Activated CD4-positive, alpha-beta T cell treated with anti-CD3 and anti-CD28 coated beads, Interleukin-2, amount 50 U/mL, for 1 hour (primary cell): ENCODE measurements at places on chromosomes 7 and 10.

DNA sequence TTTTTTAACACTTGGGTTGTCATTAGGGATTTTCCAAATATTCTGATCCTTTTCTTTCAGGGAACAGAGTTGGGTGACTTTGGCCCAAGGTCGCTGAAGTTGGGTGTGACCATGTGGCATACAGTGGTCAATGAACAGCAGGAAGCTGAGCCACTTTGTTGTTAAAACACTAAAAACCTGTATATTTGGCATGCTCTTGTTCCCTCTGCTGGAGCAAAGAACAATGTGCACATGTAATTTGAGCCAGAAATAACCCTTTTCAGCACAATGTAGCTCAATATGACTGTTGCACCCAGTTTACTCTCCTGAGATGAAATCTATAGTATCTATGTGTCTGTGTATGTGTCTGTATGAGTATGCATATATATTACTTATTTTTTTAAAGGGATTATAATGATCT, 74.9 kb downstream of the ADCYAP1R1 start:
- DNase-seq: no peak

DNA sequence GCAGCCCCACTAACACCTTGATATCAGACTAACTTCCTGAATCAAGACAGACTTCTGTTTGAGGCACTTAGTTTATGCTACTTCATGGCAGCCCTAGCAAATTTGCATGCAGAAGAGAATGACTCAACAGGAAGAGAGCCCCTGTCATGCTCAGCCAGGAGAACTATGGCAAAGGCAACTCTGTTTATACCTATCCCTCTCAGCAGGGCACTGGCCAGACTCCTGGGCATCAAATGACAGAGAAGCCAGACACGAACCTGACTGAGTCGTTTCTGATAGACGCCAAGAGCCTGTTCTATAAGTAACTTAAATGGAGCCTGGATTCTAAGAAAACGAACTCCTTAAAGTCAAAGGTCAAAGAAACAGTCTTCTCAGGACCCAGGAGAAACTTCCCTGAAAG, 50.9 kb upstream of the UNC5B start:
- no peak for DNase-seq

DNA sequence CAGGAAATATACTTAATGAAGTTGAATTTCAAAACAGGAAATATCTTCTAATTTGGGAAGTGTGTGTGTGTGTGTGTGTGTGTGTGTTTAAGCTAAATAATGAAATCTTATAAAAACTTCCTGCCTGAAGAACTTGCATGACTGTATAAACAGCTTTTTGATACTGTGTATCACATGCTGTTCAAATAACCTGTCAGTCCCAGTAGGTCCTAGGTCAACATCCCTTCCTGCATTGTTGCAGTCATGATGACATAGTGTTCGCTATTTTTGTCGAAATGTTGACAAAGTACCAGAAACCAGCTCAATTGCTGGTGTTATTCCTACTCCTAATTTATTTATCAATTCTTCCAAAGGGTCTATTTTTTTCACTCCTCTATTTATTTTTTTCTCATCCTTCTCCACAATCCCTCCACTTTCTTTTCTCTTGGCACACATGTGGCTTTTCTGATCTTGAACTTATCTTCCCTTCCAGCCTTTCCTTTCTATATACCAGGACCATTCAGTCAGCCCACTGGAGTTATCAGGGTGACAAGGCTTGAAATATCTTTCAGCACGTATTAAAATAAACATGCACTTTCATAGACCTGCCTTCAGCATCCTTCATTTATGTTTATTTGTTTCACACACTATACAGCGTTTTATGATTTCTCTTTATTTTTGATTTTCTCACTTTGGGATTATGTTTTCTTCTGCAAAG, 115.8 kb downstream of the PLXDC2 start:
- DNase-seq: no peak

DNA sequence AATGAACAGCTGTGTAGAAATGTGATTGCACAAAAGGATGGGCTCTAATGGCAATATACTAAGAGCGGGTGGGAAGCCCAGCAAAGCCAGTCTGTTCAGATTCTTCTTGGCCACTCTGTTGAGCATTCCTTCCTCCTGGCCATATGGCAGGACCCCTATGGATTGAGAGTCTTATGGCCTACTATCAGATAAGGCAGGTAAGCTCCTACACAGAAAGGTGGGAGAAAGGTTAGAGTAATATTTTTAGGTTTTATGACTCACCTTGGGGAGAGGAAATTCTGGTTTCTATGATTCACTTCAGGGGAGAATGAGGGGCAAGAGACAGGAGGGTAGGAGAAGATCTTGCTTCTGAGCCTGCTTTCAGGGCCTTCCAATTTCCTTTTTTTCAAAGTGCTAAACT, 15.1 kb upstream of the AKR1B10 start:
- DNase-seq: no peak

- no peak for DNase-seq
These were observed 22.7 kb upstream of the EMX2 start for GRCh38 chr10:117519879-117520278.
